ENCODE measurements at places on chromosomes 11 and 22.
A peak's percentile ranks its signal among the peaks of the same experiment; 100 is the strongest.

- DNase-seq = no peak
Observed at GRCh38 chr11:120244476-120245365, 4.8 kb downstream of the POU2F3 start.

GRCh38 chr22:39379756-39380730, 19.5 kb upstream of the TAB1 start:
- no peak for DNase-seq

DNA sequence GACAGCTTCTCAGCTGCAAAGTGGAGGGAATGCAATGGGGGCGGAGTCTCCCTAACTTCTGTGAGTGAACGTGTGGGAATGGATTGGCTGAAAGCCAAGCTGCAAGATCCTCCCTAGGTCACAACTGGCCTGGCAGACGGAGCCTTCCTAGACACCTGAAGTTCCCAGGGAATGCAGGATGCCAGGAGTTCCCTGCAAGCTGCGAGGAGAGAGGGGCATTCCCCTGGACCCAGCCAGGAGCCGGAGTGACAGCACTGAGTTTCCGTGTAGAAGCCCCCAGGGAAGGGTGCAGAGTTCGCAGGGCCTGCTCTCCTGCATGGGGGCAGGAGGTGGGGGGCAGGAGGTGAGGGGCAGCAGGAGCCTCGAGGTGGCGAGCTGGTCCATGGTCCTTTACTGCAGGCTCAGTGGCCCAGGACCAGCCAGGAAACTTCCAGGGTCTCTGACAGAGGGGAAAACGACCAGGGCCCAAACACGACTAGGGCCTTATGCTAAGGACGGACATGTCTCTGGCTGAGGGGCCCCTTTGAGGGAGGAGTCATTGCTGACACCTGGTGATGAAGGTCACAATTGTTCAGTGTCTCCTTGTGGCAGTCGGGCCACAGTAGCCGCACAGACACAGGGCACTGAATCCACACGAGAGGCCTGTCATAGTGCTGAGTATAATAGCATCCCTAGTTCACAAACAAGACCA, 141.4 kb downstream of the FBXO7 start:
- DNase-seq = no peak

GRCh38 chr11:10358696-10359095, 53.8 kb downstream of the ADM start:
- no peak for DNase-seq

DNA sequence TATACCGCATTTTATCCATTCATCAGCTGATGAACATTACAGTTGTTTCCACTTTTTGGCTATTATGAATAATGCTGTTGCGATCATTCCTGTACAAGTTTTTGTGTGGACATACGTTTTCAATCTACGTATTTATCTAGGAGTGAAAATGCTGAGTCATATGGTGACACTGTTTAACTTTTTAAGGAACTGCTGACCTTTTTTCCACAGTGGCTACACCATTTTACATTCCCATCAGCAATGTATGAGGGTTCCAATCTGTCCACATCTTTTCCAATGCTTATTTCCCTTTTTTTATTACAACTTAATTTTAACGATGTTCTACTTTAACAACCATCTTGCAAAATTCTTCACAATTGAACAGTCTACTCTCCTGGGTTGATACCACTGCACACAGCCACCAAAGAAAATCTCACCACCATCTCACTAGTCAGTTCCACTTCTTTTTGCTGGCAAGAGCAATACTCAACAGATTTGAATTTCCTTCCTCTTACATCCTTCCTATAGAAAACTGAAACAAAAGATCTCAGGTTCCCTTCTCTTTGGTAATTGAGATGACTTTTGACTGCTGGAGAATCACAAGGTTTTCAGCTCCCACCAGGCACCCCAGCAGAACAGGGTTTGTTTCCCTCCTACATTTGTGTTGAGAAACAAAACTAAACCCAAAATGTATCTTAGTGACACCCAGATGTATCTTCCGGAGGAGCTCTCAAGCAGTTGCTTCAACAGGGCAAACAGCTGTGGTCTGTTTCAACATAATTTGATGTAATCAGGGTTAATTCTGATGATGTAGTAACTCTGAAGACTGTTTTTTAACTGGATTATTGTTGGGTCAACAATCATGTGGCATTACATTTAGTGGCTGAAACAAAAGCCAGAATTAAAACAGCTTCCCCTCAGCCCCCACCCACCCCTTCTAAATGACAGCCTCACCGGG, 7.0 kb upstream of the GAB2 start:
- peak; percentile 82 for DNase-seq

DNA sequence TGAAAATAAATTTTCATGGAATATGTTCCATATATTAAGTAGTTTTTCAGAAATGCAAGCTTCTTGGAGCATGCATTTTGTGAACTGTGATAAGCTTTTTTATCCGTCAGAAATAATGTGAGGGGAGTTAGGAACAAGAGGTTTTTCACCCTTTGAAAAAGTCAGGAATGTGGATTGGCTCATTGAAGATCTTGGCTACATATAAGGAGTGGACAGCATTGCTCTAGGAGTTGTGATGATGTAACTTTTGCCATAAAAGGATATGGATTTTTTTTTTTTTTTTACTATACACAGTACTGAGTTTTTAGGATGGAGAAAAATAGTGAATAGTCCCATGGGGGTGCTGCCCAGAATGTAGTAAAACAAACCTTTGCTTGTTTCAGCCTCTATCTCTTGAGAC, 180.2 kb downstream of the NAV2 start:
- no peak for DNase-seq

All from HL-60 (cell line).